Glomerular endothelial cell (primary cell): ENCODE measurements at places on chromosomes 1 and 21. TPM values are rescaled to one million over a fixed set of nuclear protein-coding genes. Genes with fewer than 3 reads are reported as not detected.

GRCh38 chr1:109508873-109509175, 703 bp downstream of the AMIGO1 start:
- no peak for DNase-seq

- DNase-seq, result no peak
Observed at GRCh38 chr1:19066248-19066873, 109.9 kb upstream of the IFFO2 start.

DNA sequence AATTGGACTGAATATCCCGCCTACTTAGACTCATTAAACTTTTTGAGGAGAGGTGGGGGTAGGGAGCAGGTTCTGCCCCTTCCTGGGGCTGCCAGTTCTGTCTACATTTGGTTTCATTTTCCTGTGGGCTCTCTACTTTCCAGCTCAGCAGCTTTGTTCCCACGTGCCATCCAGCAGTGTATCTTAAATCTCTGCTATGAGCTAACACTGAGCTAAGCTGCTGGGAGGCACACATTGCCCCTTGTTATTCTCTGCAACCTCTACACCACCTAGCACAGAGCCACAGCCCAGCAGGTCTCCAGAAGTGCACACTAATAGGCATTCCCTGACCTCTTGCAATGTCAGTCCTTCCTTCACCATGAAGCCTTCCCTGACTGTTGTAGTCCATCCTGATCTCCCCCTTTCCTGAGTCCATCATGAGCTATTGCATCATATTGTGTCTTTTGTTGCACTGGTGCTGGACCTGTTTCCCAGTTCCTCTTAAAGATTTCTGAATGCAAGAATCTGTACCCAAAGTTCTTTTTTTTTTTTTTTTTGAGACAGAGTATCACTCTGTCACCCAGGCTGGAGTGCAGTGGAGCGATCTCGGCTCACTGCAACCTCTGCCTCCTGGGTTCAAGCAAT, 28.7 kb upstream of the NRDC start:
- no peak for DNase-seq

DNA sequence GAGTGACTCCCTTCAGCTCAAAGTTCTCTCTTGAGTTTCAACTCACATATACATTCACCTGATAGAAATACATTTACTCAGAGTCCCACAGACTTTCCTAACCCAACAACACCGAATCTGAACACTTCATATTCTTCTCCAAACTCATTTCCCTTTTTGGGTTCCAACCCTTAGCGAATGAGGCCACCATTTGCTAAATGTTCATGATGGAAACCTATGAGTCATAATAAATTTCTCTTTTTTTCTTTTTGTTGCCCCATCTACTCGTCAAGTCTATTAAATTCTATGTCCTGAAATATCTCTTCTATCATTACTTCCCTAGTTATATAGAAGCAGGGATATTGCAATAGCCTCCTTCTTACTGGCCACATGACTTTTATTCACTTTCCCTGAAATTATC, 100.1 kb downstream of the HLX start:
- no peak for DNase-seq

- no peak for DNase-seq
Observed at GRCh38 chr21:15063814-15064575, 805 bp downstream of the NRIP1 start.

GRCh38 chr21:26754853-26755252, 90.4 kb downstream of the ADAMTS1 start:
- no peak for DNase-seq

- DNase-seq, result no peak
Observed at GRCh38 chr1:43509007-43509739, 21.5 kb upstream of the PTPRF start.

DNA sequence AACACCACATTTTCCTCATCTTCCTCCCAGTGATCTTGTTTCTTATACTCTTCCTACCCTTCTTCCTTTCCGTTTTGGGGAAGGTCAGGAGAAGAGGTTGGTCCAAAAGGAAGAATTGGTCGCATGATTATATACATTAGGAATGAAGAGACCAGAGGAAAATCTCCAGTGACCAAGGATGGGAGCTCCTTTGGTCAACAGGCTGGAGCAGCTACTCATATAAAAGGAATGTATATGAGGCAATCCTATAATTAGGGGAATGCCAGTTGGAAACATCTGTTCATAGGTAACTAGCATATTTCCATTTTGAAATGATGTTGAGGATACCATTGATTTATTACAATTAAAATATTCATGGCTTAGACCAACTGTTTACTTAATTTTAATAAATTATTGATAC, 114.5 kb downstream of the LRRC40 start:
- no peak for DNase-seq

GRCh38 chr1:235516862-235517446, 12.7 kb upstream of the B3GALNT2 start:
- DNase-seq, result no peak

- no peak for DNase-seq
Observed at GRCh38 chr1:235599536-235599935, 50.0 kb downstream of the GNG4 start.

DNA sequence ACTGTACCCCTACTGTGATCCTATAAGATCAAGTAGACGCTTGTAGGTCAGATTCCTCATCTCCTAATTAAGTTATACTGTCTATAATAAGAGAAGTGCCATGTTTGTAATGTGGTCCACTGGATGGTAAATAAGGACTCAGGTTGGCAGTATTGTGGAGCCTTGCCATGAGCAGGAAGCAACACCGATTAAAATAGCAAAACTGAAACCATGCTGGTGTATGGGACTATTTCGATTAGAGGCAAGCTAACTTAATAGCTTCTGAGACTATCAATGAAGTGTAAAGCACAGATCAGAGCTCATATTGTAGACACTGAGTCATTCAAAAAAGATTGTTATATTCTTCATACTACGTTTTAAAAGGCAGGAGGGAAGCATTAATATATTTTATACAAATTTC, 348.8 kb downstream of the HHAT start:
- no peak for DNase-seq

- DNase-seq, result no peak
Observed at GRCh38 chr1:151199873-151200581, 1.7 kb downstream of the PIP5K1A start.

DNA sequence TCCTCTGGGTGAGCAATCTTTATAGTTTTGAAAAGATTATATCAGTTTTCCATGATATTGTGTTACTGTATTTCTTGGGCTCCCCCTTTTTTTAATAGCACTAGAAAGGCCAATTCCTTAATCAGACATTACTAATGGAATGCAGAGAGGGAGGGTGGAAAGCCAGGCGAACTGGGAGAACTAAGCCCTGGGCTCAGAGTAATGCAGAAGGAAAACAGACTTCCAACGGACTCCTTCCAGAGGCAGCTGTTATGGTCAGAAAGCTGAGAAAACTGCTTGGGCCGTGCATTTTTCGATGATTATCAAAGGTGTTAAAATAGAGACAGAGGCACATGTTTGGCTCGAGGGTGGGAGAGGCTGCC, 206.3 kb downstream of the FOXD2 start:
- DNase-seq, result no peak

NR1I3 gene
- total RNA-seq, result not detected in 2 replicates

USP24 gene
- total RNA-seq, result 23.5 and 28.2 TPM in 2 replicates

RABIF gene
- 8.9 and 11.9 TPM in 2 replicates for total RNA-seq

PTPN14 gene
- 77.6 and 81.7 TPM in 2 replicates for total RNA-seq

EXOC8 gene
- total RNA-seq, result 11.9 and 15.8 TPM in 2 replicates
